ENCODE measurements at places on chromosomes 6 and 20. TPM values are rescaled to one million over a fixed set of nuclear protein-coding genes. Genes with fewer than 3 reads are reported as not detected.

GRCh38 chr6:24600903-24601302 lies 45.1 kb downstream of the KIAA0319 start:
- no peak overlapping the region for H3K27ac ChIP-seq
- H3K4me3 ChIP-seq = no peak overlapping the region
- no peaks in the 10 kb centered on the region for H3K36me3 ChIP-seq
- H3K27me3 ChIP-seq = no peaks in the 10 kb centered on the region

C4A gene
- total RNA-seq = 100 TPM

- no peaks in the 10 kb centered on the region for H3K36me3 ChIP-seq
- no peak for DNase-seq
- no peak overlapping the region for H3K27ac ChIP-seq
These were observed 56.8 kb downstream of the EYA2 start for GRCh38 chr20:46951405-46951804.

CST7 gene
- total RNA-seq = not detected

EYA4 gene
- total RNA-seq = 8.8 TPM

DNA sequence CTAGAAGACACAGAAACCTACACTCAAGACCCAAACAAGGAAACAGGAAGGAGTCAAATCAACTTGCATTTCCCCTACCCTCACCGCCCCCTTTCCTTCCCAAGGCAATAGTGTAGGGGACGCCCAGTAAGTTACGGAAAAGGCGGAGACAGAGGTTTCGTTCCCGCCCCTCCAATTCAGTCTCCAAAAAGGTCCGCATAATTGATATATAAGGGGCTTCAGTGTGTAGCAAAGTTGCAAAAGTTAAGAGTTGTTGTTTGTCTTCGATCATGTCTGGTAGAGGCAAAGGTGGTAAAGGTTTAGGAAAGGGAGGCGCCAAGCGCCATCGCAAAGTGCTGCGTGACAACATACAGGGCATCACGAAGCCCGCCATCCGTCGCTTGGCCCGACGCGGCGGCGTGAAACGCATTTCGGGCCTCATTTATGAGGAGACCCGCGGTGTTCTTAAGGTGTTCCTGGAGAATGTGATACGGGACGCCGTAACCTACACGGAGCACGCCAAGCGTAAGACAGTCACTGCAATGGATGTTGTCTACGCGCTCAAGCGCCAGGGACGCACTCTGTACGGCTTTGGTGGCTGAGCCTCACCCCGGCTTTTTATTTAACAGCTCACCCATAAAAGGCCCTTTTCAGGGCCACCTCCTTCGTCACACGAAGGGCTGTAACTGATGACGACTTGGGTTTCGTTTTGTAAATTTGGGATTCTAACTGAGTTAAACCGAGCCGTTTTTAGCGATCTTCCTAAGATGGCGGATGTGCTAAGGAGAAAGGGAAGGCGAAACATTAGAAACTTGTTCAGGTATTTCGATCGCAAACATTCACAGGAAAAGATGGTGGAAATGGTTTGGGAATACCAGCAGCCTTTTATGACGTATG lies 124.6 kb upstream of the BTN3A2 start:
- H3K4me3 ChIP-seq = peak overlapping the region; percentile 43
- no peaks in the 10 kb centered on the region for H3K27me3 ChIP-seq
- no peaks in the 10 kb centered on the region for H3K36me3 ChIP-seq

- no peaks in the 10 kb centered on the region for H3K4me1 ChIP-seq
- no peak overlapping the region for H3K4me3 ChIP-seq
- H3K27me3 ChIP-seq = no peaks in the 10 kb centered on the region
- H3K36me3 ChIP-seq = no peaks in the 10 kb centered on the region
- H3K27ac ChIP-seq = no peak overlapping the region
These were observed 55.7 kb downstream of the SH3BGRL2 start for GRCh38 chr6:79686707-79687309.

ISM1 gene
- 2.3 TPM for total RNA-seq

DNA sequence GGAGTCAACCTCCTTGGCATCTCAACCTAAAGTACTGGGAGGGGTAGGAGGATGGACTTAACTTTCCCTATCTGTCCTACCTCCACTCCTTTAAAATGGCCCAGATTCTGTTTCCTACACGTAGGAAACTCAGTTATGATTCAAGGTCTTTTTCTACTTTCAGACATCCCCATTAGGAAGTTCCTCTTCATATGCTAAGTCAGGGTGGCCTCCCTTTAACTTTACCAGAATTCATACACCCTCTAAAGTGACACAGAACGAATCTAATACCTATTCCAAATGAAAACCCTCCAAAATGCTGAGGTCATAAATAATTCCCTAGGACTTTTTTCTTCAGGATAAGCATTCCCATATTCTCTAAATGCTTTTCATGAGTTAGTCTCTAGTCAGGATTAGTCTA lies 15.6 kb downstream of the ARG1 start:
- H3K4me3 ChIP-seq = no peak overlapping the region
- no peak for DNase-seq
- H3K27ac ChIP-seq = no peak overlapping the region

- H3K36me3 ChIP-seq = no peaks in the 10 kb centered on the region
- no peaks in the 10 kb centered on the region for H3K27me3 ChIP-seq
- DNase-seq = no peak
- H3K27ac ChIP-seq = no peak overlapping the region
- no peak overlapping the region for H3K4me3 ChIP-seq
These were observed 137.9 kb downstream of the HIVEP1 start for GRCh38 chr6:12149944-12150510.

LHFPL5 gene
- total RNA-seq = not detected

- no peak overlapping the region for H3K4me3 ChIP-seq
- no peaks in the 10 kb centered on the region for H3K36me3 ChIP-seq
- H3K4me1 ChIP-seq = no peaks in the 10 kb centered on the region
- H3K27ac ChIP-seq = no peak overlapping the region
- DNase-seq = no peak
- no peaks in the 10 kb centered on the region for H3K27me3 ChIP-seq
These were observed 30.1 kb downstream of the GPX6 start for GRCh38 chr6:28485482-28485881.

DNA sequence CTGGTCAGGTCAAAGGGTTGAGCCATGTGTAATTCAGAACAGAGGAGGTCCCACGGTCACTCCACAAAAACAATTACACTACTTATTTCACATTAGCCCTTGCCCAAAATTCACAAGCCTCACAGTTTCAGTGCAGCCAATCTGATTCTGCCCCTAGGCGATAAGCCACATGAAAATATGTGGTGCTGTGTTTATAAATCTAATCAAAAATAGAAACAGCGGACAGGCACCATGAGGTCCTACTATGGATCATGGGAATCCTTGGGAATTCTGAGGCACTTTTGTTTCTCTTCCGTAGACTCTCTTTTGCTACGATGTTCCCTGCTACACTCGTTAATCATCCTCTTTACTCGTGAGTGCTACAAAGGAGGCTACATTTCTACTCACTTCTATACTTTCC lies 476.1 kb downstream of the TFAP2A start:
- H3K4me1 ChIP-seq = no peaks in the 10 kb centered on the region
- no peak overlapping the region for H3K27ac ChIP-seq
- H3K36me3 ChIP-seq = no peaks in the 10 kb centered on the region
- H3K4me3 ChIP-seq = no peak overlapping the region

DNA sequence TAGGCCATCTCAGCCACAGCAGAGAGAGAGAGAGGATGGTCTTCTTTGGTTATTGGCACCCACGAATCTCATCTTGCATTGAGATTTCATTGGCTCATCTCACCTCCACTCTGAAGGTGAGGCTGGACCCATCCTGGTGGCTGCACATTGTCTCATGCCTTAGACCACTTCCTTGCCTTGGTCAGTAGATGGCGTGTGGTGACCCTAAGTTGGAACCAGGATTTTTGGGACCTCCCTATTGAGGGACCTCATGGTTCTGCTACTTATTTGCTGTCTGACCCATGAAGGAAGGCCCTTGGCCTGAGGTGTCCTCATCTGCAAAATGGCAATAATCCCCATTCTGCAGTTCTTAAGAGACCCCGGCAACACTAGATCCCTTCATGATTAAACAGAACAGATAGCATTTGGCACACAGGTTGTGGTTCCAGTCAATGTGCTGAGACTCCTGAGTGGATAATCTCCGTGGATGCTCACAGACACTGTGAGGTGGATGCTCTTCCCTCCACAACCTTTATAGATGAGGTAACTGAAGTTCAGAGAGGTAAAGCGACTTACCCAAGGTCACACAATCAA lies 21.5 kb upstream of the AAR2 start:
- no peaks in the 10 kb centered on the region for H3K36me3 ChIP-seq
- no peak overlapping the region for H3K4me3 ChIP-seq
- H3K27ac ChIP-seq = no peak overlapping the region
- H3K4me1 ChIP-seq = no peaks in the 10 kb centered on the region
- H3K27me3 ChIP-seq = no peaks in the 10 kb centered on the region

Measured in uterus (tissue), 4 donors.